ENCODE measurements at places on chromosomes 5 and 9.

DNA sequence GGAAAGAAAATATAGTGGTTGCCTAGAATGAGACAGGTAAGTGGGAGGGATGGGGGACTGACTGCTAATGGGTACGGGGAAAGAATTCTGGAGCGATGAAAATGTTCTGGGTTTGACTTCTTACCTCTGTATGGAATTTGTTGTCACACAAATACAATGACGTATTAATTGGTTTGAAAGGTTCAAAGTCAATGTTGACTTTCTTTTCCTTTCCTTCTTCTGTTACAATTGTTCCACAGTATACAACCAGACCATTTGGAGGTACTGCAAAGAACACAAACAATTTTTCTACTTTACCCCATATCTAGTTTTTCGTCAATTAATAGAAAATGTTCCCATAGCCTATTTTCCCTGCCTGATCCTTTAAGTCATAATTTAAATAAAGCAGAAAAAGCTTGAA lies 25.6 kb downstream of the ETF1 start:
- DNase-seq, result no peak

DNA sequence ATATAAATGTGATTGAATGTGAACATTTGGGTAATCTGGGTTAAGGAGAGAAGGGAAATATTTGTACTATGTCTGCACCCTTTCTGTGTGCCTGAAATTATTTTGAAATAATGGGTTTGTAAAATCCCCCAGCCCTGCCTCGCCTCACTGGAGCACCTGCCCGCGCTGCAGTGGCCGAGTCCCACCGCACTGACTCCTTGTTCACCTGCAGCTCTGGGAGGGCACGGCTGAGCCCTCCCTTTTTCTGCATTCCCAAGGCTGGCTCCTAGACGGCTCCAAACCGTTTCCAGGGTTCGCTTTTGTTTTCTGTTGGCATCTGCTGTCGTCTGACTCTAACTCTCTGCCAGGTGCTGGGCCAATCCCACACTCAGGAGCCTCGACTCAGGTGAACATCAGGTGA lies 17.6 kb upstream of the PPP1R26 start:
- DNase-seq, result no peak

- DNase-seq, result no peak
These were observed 99.3 kb downstream of the CDK5RAP2 start for GRCh38 chr9:120480707-120481106.

DNA sequence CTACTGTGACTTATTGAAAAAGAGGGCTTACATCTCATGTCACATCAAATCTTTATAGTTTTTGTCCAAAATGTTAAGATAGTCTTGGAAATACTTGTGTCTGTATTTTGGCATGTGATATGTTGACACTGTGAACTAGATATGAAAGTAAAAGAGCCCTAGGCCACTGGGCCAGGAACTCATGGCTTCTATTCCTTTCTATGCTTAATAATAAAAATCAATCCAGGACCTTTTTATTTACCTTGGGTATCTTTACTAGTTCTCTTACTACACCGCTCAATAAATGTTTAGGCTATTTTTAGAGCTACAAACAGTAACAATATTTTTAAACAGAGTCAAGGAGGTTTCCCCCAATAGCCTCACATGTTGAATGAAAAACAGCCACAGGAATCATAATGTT lies 348.6 kb upstream of the SLC24A2 start:
- no peak for DNase-seq

DNA sequence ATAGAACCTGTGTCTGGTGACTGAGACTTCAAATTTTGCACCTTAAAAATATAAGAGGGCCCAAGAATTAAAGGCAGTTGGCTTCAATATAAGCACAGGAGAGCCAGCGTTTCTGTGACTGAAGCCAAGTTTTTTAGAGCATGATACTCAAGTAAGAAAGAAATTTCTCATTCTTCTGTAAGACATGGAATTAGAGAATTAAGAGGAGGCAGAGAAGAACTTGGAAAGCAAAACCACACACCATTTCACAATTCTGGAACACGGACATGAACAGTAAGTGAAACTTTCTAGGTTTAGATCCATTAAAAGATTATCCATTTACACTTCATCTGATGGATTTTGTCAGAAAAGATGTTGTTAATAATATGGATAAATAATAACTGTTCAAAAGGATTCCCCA lies 8.9 kb upstream of the AGXT2 start:
- DNase-seq, result no peak

GRCh38 chr9:90539286-90539685 lies 103.3 kb downstream of the DIRAS2 start:
- DNase-seq, result no peak

Measured in activated CD4-positive, alpha-beta T cell treated with anti-CD3 and anti-CD28 coated beads, Interleukin-2, amount 50 U/mL, for 1 hour (primary cell).